Mucosa of descending colon (tissue), 3 donors: ENCODE measurements at places on chromosomes 2 and 18. TPM values are rescaled to one million over a fixed set of nuclear protein-coding genes. Genes with fewer than 3 reads are reported as not detected.

- no peak for DNase-seq
These were observed 36.6 kb upstream of the GORASP2 start for GRCh38 chr2:170892391-170892951.

DNA sequence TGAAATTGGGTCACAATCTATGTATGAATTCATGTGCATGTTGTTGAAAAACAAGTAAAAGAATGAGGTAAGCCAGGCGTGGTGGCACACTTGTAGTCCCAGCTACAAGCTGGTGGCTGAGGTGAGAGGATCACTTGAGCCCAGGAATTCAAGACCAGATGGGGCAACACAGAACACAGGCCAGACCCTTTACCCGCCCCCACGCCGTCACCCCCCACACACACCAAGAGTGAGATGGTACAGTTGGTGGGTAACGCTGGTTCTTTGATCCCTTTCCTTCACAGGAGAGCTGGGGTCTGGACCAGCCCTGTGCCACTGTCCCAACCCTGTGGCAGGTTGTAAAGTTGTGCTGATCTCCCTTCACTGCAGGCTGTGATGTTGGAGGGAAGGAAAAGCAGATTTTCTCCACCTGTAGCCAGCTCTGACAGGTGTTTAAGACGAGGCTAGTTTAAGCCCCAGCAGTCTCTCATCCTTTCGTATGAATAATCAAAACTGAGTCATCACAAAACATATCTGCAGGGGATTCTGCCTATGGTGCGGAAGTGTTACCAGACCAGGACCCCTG is 13.6 kb downstream of the B3GNT2 start:
- DNase-seq, result no peak

DNA sequence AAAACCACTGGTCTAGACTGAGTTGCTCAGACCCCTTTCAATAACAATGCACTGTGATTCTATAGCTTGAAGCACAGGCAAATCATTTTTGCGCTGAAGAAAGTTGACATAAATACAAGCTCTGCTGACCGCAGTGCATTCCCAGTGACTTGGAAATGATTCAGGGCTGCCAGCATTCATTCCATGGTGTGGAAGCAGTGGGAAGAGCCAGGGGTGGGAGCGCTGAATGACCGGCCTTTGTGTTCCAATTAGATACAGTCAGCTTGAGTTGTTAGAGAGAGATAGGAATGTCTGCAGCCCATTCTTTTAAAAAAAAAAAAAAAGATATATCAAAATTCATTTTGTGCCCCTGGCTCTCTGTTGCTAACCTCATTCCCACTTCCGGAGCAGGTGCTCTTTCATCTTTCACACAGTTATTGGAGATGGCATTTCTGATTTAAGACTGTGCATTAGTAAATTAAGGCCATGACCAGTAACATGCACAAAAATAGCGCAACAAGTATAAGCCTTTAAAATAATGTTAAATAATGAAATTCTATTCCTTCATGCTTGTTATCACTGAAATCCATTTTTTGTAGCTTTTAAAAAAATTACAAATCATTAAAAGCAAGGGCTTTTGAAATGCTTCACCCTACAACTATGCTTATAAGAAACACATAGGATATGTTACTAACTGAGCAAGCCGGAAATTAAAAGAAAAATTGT is 59.4 kb upstream of the CTLA4 start:
- no peak for DNase-seq

DNA sequence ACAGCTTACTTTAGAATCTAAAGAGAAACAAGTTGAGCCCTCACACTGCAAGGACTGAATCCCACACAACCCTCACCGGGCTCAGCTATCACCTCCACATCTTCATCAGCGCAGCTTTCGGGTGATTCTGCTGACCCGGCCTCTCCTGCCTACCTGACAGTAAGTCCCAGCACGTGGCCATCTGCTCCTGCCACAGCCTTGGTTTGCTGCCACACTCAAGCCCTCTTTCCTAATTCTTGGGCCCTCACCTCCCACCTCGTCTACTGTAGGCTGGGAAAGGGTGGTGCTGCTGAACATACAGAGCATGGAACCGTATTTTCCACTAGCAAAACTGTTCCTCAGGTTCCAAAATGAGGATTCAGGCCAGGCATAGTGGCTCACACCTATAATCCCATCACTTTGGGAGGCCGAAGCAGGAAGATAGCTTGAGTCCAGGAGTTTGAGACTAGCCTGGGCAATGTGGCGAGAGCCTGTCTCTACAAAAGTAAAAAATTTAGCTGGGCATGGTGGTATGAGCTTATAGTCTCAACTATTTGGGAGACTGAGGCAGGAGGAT is 55.3 kb upstream of the HAAO start:
- no peak for DNase-seq

DNA sequence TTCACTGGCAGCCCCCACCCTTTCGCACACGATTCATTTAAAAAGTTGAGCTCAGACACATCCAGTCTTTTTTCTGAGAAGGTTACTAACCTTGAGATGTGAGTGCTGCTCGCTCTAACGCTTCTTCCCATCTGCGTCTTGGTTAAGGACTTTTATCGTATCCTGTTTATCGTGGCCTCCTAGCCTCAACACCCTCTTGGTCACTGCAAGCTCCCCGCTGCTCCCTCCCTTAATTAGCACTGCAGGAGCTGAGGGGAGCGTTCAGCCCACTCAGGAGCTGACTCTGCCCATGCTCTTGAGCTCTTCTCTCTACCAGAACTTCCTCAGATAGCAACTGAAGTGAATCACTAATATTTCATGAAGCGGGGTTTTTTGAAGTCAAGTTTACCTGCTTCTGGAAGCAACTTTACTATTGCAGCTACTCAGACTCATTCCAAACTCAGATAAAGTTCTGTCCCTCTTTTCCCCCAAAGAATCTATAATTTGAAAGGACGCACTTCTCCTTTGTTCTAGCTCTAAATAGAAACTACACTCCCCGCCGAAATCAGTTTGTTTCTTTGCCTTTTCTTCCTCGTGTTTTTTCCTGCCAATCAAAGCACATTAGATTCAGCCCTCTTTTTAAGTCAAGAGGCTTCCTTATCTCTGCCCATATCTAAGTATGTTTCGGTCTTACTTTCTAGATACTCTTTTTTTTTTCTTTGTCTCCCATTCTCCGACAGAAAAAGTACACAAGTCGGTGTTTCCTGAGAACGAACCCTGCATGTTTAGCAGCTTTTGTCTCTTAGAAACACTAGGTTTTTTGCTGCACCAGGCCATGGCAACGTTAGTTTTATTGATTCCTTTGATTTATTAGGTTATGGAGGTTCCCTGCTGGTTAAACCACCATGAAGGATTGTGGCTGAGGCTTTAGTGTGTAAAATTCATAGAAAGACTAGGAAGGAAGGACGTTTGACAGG is 9.3 kb upstream of the CD226 start:
- no peak for DNase-seq

- no peak for DNase-seq
These were observed 73.5 kb downstream of the MDH1 start for GRCh38 chr2:63662028-63662804.

GRCh38 chr2:71777946-71778345 is 324.6 kb downstream of the DYSF start:
- DNase-seq, result no peak

The ANKRD62 gene
- total RNA-seq, result 0.17 TPM

GRCh38 chr2:241675885-241676284 is 10.7 kb downstream of the DTYMK start:
- DNase-seq, result no peak

The TEX44 gene
- not detected for total RNA-seq

The MAP3K19 gene
- not detected for total RNA-seq

The TTL gene
- total RNA-seq, result 32.2 TPM

The TMEM200C gene
- 0.14 TPM for total RNA-seq

GRCh38 chr18:49510393-49511115 is 23.5 kb upstream of the C18orf32 start:
- no peak for DNase-seq

GRCh38 chr2:154455166-154455565 is 243.3 kb upstream of the KCNJ3 start:
- no peak for DNase-seq

The NOP58 gene
- total RNA-seq, result 34.3 TPM

- no peak for DNase-seq
These were observed 185.3 kb downstream of the PRKCE start for GRCh38 chr2:45836740-45837139.

The CHCHD5 gene
- 28.8 TPM for total RNA-seq

GRCh38 chr2:216690853-216691741 is 4.3 kb downstream of the IGFBP5 start:
- no peak for DNase-seq

- no peak for DNase-seq
These were observed 370.0 kb downstream of the SLC4A3 start for GRCh38 chr2:219997341-219997851.

The LHCGR gene
- total RNA-seq, result not detected

GRCh38 chr2:70834881-70835280 is 735 bp downstream of the CD207 start:
- DNase-seq, result no peak

GRCh38 chr2:24482251-24482971 is 8.6 kb upstream of the NCOA1 start:
- peak; percentile 25 for DNase-seq

The C2orf66 gene
- not detected for total RNA-seq

DNA sequence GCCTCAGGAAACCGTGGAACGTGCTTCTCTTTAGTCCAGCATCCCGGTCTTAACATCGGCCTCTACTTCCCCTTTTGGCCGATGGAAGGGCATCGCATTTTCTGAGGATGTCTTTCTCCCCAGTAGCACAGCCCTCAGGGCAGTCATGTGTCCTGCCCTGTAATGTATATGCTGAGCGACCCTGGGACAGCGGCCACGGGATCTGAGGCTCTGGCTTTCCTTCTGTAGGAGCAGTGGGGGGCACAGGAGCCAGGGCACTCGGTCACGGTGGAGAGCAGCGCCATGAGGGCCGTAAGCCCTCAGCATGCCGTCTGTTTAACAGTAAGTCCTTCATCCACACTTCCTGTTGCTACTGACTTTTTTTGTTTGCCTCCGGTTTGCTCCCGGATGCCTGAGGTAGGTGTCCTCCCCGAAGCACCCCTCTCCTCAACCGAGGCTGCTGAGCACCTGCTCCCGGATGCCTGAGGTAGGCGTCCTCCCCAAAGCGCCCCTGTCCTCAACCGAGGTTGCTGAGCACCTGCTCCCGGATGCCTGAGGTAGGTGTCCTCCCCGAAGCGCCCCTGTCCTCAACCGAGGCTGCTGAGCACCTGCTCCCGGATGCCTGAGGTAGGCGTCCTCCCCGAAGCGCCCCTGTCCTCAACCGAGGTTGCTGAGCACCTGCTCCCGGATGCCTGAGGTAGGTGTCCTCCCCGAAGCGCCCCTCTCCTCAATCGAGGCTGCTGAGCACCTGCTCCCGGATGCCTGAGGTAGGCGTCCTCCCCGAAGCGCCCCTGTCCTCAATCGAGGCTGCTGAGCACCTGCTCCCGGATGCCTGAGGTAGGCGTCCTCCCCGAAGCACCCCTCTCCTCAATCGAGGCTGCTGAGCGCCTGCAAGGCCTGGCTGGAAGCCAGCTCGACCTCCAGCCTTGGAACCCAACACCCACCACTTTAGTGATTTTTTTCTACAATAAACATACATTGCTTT is 169.3 kb downstream of the HDAC4 start:
- no peak for DNase-seq

The CD302 gene
- total RNA-seq, result 16.0 TPM

GRCh38 chr2:195612611-195613495 is 44.2 kb upstream of the SLC39A10 start:
- no peak for DNase-seq

DNA sequence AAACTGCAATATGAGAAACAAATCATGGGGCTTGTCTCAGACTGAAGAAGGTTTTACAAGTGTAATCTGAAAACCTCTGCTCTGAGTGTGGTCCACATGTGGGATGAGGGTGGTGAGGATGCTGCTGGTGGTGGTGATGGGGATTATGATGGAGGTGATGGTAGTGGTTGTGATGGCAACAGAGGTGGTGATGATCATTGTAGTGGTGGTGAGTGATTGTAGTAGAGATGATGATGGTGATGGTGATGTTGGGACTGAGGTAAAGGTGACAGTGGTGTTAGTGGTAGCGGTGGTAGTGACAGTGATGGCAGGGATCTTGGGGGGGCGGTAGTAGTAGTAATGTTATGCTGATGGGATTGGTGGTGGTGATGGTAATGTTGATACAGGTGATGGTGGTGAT is 217.8 kb downstream of the ANAPC1 start:
- no peak for DNase-seq

GRCh38 chr18:45728336-45729010 is 4.5 kb downstream of the SLC14A1 start:
- no peak for DNase-seq

GRCh38 chr2:179861416-179862067 is at the start of gene ZNF385B:
ZNF385B (minus strand) TSS chr2:179861612.
- DNase-seq, result no peak

- no peak for DNase-seq
These were observed 1096.8 kb upstream of the NXPH2 start for GRCh38 chr2:139876964-139877363.

GRCh38 chr2:110897966-110898365 is 165.6 kb downstream of the ACOXL start:
- no peak for DNase-seq

GRCh38 chr18:56255381-56255780 is 383.0 kb downstream of the TXNL1 start:
- no peak for DNase-seq

GRCh38 chr2:142980246-142981068 is 103.0 kb downstream of the KYNU start:
- DNase-seq, result no peak

GRCh38 chr2:31324016-31324633 is 90.2 kb downstream of the EHD3 start:
- DNase-seq, result no peak

DNA sequence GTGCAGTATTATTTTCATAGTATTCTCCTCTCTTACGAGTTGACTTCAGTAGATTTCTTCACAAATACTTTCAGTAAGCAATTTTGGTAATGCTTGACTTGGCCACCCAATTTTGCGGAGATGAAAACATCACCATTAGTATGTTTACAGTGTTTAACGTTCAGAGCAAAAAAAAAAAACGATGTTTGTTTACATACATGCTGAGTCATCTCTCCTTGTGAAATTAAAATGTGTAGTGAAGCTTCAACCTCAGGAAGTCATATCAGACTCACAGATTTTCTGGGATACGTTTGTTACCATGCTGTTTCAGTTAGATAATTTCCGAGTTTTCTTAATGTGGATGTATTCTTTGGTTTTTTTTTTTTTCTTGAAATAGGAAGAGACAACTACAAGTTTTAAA is 100.1 kb downstream of the CTNNA2 start:
- DNase-seq, result no peak

The CFAP65 gene
- total RNA-seq, result 0.09 TPM
